ENCODE measurements at places on chromosomes 2 and 18.

DNA sequence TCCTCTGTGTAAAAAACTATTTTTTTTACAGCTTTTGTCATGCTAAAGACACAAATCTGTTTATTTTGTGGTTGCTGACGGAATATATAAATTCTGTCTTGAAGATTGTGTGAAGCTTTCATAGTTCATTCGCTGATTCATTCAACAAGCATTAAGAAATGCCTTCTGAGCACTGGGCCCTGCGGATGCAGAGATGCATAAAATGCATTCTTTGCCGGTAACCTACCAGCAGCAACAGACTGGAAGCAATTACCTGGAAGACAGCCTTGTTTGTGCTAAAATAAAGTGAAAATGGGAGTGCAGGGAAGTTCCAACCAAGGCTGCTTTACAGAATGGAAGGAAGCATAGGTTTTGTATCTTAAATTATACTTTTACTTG, 119.7 kb downstream of the PMAIP1 start:
- no peak for DNase-seq

DNA sequence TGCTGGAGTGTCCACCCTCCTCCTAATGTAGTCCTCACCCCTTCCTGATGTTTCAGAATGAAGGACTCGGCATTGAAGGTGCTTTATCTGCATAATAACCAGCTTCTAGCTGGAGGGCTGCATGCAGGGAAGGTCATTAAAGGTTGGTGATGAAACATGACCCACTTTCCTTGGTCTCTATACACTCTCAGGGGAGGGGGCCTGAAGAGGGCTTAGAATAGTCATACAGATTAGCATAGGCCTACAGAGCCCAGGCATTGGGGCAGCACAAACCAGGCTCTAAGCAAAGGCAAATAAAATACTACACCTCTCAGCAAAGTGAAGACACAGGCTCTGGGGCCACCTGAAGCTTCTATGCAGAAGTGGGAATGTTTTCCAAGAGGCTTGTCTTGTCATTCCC, 1.8 kb downstream of the IL36RN start:
- no peak for DNase-seq

- no peak for DNase-seq
Measured at GRCh38 chr2:88692187-88692586, 714 bp downstream of the RPIA start.

DNA sequence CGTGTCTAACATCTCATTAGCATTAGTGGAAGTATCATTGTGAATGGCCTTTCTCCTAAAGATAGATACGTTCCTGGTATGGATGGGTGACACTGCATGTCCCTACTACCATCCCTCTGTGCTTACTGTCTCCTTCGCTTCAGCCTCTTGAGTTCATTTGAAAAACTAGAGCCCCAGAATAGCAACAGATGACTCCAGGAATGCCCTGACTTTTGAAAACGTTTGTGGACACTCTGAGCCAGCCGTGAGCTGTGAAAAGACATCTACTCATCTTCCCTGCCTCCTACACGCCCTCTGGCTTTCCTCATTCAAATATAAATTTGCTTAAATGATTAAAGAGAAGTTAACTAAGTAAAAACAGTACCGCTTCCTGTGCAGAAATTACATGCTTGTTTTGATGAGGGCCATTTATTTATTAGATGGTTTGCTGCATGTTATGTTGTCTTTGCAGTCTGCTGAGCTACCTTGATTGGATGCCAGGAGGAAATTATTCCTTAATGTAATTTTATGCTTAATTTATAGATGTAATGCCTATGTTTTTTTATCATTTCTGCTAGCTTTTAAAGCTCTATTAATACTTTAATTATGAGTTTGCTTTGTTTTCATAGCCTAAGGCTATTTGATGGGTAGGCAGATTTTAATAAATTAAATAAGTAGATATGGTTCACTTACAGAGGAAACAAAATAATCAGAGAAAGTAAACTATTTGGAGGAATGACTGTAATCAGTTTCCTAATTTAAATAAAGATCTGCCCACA, 32.1 kb upstream of the MYO3B start:
- DNase-seq = no peak

GRCh38 chr2:30106543-30106942, 40.3 kb upstream of the YPEL5 start:
- DNase-seq = no peak

DNA sequence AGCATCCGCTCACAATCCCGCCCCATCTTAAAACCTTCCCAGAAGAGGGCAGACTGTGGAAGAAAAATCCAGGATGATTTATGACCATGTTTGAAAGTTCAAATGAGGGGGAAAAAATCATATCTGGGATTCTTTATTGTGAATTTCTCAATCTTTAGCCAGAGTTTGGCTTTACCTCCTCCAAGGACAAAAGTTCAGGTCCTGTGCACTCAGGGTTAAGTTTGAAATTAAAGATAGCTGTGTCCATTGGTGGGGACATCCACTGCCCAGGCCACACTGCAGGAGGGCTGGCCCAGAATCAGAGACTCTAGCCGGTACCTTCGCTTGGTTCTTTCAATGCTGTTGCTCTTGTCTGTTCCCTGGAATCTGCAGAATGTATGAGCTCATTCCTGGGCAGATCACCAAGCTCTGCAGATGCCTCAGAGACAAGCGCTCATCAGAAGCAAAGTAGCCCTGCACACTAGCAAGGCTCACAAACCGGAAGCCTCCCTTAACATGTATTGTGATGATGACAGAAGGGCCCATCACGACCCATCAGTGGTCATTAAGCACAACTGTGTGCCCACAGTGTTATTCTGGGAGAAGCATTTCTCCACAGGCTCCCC, 375.3 kb upstream of the KLHL29 start:
- no peak for DNase-seq

DNA sequence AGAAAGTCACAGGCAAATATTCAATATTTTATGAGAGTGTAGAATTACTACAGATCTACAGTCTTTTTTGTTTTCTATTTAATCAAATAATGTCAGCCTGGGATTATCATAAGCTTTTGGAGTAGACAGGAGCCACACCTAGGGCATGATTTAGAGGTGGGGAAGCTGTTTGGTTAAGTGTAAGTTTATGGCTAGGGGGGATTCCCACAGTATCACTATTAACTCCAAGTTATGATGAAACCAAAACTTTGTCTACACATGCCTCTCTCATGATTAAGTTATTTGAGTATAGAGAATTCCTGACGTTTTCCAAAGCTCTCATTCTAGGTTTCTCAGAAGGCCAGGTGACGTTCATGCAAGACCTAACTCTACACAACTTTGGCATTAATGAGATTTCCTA, 2.1 kb downstream of the SERPINB10 start:
- DNase-seq = no peak

DNA sequence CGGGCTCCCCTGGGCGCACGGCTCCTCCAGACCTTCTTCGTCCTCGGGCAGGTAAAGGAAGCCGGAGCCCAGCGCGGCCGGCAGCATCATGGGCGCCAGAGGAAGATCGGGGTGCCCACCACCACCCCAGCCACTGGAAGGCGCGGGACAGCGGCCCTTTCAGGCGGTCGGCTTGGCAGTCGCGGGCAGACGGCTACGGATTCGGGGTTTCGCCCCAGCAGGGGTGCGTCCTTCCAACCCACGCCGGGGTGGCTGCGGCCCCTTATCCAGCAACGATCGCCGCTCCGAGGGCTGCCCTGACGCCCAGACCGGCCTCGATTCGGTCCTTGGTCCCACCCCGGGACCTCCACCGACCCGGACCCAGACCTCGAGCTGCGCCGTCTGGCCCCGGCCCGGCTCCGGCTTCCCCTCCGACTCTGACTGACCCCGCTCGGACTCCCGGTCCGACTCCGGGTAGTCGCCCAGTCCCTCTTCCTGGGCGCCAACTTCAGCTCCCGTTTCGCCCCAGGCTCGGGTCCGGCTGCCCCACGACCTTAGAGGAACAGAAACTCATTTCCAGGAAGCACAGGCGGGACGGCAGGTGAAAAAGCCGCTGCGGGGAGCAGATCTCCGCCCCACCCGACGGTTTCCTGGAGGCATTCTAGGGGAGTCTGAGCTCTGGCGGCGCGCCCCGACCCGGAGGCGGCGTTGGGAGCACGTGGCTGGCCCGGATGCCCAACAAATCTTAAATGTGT, 30.2 kb upstream of the SSB start:
- no peak for DNase-seq

GRCh38 chr2:187233811-187234210, 214.2 kb downstream of the CALCRL start:
- no peak for DNase-seq

DNA sequence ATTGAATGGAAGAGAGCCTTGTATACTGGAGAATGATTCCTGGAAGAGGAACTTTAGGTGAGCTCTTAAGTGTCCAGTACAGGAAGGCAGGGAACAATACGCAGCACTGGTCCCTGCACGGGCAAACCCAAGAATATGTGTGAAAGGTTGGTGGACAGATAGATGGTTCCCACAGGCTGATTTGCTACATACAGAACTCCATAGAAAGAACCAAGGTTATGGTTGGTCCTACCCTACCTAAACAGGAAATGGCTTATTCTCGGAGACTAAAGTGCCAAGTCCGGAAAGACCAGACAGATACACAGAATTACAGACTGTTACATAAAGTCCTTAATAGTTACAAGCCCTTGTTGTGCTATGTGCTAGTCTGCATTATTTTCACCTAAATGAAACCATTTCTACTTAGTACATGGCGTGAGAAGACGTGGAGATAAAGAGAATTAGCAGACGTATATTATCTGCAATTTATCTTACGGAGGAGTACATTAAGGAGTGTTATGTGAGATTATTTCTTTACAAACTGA, 1.2 kb downstream of the REV1 start:
- no peak for DNase-seq

DNA sequence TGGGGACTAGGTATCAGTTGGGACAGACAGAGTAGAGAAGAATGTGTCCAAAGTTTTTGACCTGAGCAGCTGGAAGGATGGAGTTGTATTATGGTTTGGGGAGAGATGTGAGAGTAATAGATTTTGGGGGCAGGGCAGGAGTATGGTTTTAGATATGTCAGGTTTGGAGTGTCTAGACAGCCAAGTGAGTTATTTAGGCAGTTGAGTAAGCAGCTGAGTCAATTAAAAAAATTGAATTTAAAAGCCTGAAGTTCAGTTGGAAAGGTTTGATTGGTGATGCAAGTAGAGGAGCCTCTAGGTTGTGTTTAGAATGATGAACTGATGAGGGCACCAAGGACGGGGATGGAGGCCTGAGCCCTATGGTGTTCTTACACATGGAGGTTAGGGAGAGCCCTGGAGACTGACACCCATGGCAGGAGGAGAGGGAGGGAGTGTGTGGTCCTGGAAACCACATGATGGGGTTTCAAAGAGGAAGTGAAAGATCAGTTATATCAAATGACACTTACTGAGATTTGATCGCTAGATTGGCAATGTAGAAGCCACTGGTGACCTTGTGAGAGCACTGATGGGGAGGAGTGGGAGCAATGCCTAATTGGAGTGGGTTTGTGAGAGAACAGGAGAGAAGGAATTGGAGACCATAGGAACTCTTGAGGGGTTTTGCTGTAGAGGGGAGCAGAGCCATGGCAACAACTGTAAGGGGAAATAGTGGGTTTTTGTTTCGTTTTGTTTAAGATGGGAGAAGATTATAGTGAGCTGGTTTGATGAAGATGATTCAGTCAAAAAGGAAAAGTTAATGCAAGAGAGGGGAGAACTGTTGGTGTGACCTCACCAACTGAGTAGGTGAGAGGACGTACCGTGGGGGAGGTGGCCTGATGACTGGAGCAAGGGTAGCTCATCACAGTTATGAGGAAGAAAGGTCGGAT, 10.3 kb downstream of the ITGA6 start:
- no peak for DNase-seq

GRCh38 chr2:225534697-225535096, 135.2 kb downstream of the NYAP2 start:
- no peak for DNase-seq

DNA sequence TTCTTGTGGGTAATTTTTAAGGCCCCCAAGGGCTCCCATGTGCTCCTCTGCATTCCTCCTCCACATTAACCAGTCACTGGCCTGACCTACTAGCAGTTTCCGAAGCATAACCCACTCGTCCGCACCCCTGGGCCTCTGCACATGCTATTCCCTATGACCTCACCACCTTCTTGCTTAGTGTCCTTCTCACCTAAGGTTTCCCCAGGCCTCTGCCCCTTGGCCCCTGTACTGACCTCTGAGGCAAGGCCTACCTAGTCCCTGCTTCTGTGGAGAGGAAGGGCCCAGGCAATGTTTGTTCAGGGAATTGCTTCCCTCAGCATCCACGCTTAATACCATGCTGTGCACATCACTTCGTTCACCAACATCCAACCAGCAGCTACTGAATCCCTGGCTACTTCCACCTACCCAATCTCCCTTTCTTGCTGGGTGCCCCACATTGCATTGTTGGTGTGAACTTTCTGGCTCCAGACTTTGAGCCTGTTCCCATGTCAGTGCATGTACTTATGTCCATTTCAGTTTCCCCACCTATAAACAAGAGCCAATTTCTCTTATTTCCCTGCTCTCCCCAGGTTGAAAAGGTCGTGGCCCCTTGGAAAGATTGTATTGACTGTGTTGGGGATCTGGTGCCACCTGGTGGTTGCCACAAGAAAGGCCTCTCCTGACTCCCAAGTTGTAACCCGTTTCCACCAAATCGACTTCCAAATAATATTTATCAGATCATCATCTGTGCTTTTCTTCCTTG, 19.2 kb upstream of the TMEM177 start:
- peak; percentile 41 for DNase-seq

GRCh38 chr2:39490586-39490985, 53.5 kb upstream of the MAP4K3 start:
- DNase-seq = no peak

GRCh38 chr18:53458944-53459580, 765.4 kb downstream of the MBD2 start:
- DNase-seq = no peak

DNA sequence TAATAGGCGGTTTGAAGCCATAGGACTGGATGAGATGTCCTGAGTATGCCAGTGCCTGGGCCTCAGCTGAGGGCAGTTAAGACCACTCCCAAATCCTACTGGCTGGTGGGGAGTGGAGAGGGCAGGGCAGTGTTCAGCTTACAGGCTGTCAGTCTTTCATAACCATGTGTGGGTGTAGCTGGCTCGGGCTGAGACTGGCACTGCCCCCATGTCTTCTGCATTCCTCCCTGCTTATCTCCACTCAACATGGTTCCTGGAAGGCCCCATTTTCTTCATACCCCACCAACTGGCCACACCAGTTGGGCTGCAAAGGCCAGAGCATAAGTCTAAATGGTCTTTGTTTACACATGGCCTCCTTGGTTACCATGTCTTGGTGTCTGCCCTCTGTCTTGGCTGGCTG, 17.2 kb upstream of the IL37 start:
- DNase-seq = no peak

DNA sequence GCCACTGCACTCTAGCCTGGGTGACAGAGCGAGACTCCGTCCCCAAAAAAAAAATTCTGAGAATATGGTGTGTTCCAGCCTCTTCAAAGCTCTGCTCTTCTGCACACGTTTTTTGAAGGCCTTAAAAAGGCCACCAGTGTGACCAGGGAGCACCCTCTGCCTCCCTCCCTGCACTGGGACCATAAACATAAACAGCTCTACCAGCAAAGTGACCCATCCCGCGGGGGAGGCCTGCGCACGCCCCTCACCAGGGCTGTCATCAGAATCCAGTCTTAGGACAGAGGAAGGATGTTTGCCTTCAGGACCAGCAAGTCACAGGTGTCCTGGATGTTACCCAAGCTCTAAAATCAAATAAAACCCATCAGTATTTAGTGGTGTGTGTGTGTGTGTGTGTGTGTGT, 23.2 kb upstream of the B3GNT7 start:
- DNase-seq = no peak

GRCh38 chr2:2845806-2846315, 514.8 kb upstream of the MYT1L start:
- DNase-seq = no peak

GRCh38 chr18:9578306-9578705, 36.1 kb downstream of the PPP4R1 start:
- DNase-seq = no peak

- no peak for DNase-seq
Measured at GRCh38 chr2:12428324-12428723, 288.4 kb upstream of the TRIB2 start.
